ENCODE measurements at places on chromosomes 16 and 17.

DNA sequence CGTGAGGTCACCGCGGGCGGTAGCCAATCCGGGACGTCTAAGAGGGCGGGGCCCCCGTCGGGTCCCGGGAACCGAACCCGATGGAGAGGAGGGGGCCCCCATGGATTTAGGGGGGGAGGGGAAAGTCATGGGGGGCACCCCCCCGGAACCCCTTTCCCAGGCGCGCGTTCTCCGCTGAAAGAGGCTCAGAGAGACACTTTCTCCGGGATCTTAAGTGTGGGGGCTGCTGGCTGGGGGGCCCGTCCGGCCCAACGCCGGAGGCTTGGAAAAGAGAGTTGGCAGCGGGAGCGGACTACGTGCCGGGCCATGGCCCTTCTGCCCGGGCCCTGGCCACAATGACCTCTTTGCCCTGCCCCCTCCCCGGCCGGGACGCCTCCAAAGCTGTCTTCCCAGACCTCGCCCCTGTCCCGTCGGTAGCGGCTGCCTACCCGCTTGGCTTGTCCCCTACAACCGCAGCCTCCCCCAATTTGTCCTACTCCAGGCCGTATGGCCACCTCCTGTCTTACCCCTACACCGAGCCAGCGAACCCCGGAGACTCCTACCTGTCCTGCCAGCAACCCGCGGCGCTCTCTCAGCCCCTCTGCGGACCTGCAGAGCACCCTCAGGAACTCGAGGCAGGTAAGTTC is at the start of gene DLX4:
Gene DLX4, plus strand, starts transcription at position 57 of the 626 bp plus-strand sequence. Its CDS starts 279 bp downstream, at position 336.
- DNase-seq: no peak

- DNase-seq: no peak
Observed at GRCh38 chr17:45851873-45852272, 7.2 kb downstream of the SPPL2C start.

- DNase-seq: no peak
Observed at GRCh38 chr16:15461376-15461775, 27.0 kb downstream of the BMERB1 start.

DNA sequence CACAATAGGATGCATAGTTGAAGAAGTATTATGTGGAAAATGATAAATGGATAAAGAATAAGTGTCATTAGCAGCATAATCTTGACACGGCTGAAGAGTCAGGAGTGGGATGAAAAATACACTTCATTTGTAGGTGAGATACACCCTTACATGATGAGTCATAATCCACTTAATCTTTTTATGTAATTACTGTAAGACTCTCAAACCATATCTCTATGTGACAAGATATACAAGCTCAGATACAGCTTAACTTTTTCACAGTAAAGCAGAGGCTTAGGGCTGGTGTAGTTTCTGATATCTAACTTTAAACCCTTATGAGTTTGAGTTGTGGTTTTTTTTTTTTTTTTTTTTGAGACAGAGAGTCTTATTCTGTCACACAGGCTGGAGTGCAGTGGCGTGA is 101.2 kb downstream of the FTO start:
- peak; percentile 2 for DNase-seq

DNA sequence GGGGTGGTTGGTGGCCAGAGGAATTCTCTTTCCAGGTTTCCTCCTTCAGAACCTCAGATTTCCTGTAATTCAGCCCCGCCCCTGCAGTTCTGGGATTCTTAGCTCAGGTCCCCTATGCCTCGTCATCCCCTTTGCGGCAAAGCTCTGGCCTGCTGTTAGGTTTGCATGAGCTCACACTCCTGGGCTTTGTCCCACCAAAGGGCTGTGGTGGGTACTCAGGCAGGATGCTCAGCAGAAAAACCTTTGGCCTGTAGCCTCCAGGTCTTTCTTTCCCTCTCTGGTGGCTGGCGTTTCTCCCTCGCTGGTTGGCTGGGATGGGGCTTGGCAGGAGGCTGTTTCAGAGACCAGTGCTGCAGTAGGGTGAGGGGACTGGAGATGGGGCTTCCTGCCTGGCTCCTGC is 9.6 kb upstream of the PLEKHG4 start:
- DNase-seq: no peak

GRCh38 chr16:4966736-4967453 is 8.8 kb downstream of the SEC14L5 start:
- no peak for DNase-seq

- no peak for DNase-seq
Observed at GRCh38 chr16:10171221-10171620, 11.0 kb downstream of the GRIN2A start.

DNA sequence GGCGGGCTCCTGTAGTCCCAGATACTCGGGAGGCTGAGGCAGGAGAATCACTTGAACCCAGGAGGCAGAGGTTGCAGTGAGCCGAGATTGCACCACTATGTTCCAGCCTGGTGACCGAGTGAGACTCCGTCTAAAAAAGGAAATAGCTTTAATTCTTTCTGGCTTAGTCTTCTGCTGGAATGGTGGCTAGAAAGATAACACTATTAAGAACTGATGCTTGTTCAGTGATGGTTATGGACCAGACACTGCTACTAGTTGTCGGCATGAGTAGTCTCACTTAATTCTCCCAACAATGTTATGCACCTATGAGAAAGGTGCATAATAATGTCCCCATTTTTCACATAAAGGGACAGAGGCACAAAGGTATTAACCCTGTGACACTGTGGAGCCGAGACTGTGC is 188.7 kb downstream of the HS3ST3A1 start:
- DNase-seq: no peak
